ENCODE measurements at places on chromosomes 7 and 10.

DNA sequence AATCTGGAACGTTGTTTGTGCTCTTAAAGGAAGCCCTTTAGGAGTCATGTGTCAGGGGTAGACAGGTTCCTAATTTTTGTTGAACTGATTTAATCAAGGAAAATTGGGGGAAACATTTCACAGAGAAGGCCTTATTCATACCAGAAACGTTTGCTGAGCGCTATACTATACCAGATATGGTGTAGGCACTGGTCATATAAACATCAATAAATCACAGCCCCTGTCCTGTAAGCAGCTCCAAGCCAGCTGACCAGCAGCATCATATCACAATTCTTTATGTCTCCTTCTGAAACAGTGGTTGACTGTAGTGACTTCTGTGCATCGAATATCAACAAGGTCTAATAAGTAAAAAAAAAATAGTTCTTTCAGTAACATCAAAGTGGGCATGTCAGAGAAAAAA, 1.1 kb downstream of the TMEM178B start:
- DNase-seq: no peak

- DNase-seq: no peak
Measured at GRCh38 chr10:71811351-71811750, 38.0 kb upstream of the VSIR start.

- DNase-seq: no peak
Measured at GRCh38 chr10:78630944-78631838, 437.6 kb upstream of the ZMIZ1 start.

DNA sequence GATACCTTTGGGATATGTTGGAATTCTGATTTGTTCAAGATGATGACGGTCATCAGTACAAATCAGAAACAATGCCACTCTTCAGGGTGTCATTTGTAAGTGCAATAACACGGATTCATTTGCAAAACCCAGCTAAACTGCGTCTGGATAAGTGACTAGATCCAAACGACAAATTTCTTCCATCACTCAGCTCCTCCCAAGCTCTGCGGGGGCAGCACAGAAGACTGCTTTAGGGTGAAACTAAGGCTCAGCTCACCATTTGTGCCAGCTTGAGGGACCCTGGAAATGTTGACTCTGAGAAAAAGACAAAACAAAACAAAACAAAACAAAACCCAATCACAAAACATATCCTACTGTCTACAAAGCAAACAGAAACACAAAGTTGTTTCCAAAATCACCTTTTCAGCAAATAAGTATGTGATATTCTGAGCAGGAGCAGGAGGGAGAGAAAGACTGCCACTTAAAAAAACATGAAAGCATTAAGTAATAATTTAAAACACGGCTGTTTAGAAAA, 8.0 kb downstream of the EVX1 start:
- DNase-seq: no peak

DNA sequence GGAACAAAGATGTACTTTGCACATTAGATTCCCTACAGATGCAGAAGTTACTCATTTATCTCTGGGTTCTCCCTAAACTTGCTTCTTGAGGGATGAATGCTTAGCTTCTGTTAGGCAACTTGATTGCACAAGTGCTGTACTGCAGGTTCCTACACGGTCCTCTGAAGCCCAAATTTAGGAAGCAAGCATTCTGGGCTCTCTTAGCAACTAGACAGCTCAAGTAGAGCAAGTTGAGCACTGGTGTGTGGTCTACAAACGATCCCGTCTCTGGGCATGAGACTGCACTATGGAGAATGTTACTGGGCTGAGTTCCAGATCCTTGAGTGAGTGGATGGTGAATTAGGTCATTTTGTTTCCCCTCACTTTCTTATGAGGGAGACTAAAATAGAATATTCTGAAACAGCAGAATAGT, 14.3 kb downstream of the SEMA3D start:
- DNase-seq: no peak

- no peak for DNase-seq
Measured at GRCh38 chr7:123190109-123190831, 9.5 kb downstream of the SLC13A1 start.

GRCh38 chr7:20532890-20533289, 82.6 kb upstream of the ABCB5 start:
- no peak for DNase-seq

DNA sequence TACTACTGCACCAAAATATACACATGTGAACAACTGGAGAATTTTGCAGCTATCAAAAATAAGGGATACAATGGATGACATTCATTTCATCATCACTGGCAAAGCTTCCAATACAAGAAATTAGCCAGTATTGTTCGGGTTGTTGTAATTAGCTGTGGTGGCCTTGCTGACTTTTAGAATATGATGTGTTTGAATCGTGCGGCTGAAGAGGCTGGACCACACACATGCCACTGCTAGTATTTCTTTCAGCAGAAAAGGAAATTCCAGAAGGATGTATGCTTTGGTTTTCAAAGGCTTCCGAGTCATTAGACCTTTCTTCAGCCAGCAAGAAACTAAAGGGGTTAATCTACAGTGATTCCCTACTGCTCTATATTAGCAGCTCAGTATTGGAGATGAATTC, 16.6 kb downstream of the RPP38 start:
- DNase-seq: no peak

- DNase-seq: no peak
Measured at GRCh38 chr10:100976906-100977305, 7.6 kb downstream of the SEMA4G start.

DNA sequence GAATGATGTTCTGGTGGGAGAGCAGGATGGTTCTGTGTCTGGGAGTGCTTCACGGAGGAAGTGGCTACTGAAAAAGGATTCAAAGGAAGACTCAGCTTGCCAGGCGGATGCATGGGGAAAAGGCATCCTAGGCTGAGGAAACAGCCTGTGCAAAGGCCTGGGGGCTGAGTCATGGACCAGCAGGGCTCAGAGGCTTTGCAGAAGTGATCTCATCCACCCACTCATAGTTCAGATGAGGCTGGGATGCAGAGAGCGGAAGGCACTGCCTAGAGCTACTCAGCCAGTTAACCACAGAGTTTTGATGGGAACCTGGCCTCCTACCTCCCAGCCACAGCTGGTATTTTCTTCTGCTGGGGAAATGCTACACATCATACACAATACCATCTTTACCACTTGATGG, 15.8 kb upstream of the ADAMTS14 start:
- DNase-seq: no peak
